HFF-Myc (cell line): ENCODE measurements at places on chromosomes 5 and 9.

- no peak for DNase-seq
These were observed 33.4 kb upstream of the TBC1D2 start for GRCh38 chr9:98288881-98289280.

GRCh38 chr5:176132471-176133288 lies 105.5 kb upstream of the SIMC1 start:
- DNase-seq: no peak

GRCh38 chr9:124149992-124150391 lies 107.8 kb upstream of the NEK6 start:
- DNase-seq: no peak

- no peak for DNase-seq
These were observed 561.1 kb downstream of the KCTD16 start for GRCh38 chr5:144731786-144732185.

DNA sequence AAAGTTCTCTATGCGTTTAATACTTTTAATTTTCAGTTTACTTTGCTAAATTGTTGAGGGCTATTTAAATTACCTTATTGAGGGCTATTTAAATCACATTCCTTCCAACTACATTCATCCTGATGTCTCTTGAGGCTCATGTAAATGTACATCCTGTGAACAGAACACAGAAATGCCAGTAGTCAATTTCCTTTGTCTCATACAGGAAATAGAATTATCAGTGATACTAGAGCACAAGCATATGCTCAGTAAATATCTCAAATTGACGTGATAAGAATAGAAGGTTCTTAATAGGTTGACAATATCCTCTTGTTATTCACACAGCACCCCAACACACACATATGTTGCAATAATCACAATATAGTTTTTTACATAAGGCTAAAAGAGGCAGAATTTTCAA lies 449.0 kb downstream of the CYLC2 start:
- no peak for DNase-seq

DNA sequence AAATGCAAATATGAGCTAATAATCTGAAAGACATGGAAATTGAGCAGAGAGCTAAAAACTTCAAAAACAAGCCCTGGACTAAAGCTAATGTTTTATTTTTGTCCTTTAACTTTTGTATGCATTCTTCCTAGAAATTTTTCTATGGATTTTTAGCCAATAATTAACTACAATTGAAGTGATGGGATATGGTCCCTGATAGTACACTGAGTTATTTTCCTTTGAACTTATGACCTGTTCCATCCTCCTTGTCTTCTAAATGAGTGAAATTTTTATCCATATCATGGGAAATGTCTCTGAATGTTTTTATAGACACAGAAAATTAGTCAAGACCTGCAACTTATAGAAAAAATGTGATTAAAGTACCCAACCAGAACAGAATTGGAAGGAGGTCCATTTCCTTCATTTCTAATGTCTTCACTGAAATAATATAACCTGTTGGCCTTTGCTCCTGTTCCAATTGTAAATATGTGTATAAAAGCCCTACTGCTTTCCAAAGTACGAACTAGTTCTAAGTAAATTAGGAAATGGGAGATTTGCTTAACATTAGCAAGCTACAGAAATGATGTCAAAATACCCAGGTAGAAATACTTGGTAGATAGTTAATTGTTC lies 11.3 kb upstream of the ERAP2 start:
- DNase-seq: no peak

GRCh38 chr9:78462611-78463010 lies 165.7 kb downstream of the PSAT1 start:
- DNase-seq: no peak

GRCh38 chr9:120619751-120620655 lies 40.0 kb upstream of the CDK5RAP2 start:
- peak; percentile 32 for DNase-seq

- DNase-seq: no peak
These were observed 109.7 kb upstream of the LHFPL2 start for GRCh38 chr5:78758169-78758839.

GRCh38 chr5:163496286-163496685 lies 9.1 kb upstream of the MAT2B start:
- no peak for DNase-seq

- DNase-seq: no peak
These were observed 38.4 kb downstream of the UBE2QL1 start for GRCh38 chr5:6487081-6487480.

GRCh38 chr5:1959725-1960581 lies 77.2 kb upstream of the IRX4 start:
- DNase-seq: no peak

DNA sequence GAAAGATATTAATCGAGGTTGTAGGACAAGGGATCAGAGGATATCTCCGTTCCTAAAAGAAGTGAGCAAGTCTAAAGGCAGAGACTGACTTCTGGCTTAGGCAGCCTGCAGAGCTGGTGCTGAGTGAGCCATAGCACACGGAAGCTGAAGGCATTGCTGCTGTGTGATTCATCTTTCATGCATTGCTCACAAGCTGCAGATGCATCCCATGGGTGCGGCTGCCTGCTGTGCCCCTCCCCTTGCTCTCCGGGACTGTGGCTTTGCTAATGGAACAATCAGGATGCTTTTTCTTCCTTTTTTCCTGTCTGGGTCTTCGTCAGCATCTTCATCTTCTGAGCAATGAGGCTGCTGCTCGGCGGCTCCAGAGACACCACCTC lies 341.4 kb downstream of the DIRAS2 start:
- DNase-seq: peak; percentile 80

DNA sequence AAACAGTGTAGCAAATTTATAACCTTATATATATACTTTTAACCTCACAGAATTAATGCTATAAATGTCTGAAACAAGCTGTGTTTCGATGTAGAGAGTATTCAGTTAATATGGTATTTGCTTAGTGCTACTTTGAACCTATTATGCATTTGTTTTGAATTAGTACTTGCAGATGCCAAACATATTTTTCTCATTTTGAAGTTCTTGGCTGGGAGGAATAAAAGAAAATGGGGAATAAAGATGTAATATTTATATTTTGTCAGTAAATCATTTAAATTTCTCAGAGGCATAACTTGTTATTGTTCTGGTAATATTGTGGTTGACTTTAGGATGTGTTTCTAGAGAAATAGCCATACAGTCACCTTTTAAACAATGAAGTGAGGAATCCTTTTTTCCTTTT lies 175.9 kb upstream of the IZUMO3 start:
- DNase-seq: no peak

- DNase-seq: no peak
These were observed 69.8 kb downstream of the HABP4 start for GRCh38 chr9:96519787-96520186.

DNA sequence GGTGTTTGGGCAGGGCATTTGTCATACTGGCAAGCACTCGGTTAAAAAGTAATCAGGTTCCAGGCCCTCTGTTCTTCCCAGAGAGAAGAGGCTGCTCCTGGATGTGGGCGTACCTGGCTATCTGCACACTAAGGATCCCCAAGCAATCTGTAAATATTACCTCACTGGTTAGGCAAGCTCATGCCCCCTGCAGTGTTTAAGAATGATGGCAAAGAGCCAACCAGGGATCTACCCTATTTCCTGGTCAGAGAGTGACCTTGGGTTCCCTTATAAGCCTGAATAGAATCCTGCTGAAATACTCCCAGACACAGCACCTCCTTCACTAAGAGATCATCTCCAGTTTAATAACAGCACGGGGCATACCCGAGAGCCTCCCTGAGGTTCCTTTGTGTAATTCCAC lies 181.2 kb downstream of the PIK3R1 start:
- DNase-seq: no peak

DNA sequence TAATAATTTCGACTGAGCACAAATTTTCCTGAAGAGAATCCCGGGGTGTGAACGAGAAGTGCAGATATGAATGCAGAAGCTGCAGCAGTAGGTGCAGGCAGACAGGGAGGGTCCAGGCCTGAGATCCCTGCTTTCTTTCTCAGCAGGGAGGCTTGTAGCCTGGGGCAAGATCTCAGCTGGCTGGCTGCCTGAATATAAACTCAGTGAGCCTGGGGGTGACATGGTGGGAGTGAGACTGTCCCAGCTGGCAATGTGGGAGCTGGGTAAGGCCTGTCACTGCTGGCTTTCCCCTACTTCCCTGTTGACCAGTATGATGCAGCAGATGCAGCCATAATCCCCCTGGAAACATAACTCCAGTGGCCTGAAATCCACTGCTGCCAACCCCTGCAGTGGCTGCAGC lies 325.2 kb downstream of the CETN3 start:
- DNase-seq: no peak

DNA sequence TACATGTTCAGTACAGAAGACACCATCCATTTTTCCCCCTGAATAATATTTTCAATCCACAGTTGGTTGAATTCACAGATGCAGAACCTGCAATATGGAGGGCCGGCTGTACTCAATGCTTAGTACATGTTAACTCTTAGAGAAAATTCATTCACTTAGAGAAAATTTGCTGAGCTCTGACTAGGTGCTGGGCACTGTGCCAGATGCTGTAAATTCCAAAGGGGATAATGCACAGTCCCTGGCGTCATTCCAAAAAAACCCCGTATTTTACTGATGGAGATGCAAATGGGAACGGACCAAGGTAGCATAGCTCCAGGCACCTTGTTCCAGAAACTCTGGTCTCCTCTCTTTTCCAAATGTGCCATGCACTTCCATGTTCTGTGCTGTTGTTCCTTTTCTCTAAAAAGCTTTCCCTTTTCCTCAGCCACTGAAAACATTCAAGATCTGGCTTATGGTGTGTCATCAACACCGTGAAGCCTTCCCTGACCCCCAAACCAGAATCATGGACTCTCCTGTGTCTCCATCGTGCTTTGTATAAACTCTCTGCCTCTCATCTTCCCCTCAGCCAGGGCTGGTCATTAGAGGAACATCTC lies 55.7 kb upstream of the COL15A1 start:
- no peak for DNase-seq

GRCh38 chr5:176616511-176616910 lies 6.6 kb upstream of the GPRIN1 start:
- DNase-seq: no peak

- no peak for DNase-seq
These were observed 170.1 kb upstream of the ATP10B start for GRCh38 chr5:161022151-161022550.

DNA sequence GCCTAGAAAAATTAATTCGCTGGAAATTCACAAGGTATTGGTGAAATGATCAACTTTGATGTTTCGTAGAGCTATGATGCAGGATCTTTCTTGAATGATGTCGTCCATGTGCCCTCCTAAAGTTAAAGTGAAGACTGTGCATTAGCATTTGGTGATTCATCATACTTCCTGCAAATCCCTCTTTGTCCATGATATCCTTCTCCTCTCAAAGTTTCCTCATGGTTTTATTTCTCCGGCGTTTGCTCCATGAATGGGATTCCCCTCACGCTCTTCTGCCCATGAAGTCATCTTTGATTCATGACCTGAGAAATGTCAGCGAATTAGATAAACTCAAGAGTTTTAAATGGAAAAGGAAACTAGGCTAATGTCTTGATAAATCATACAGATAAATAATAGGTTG lies 372.7 kb downstream of the PSAT1 start:
- no peak for DNase-seq
